ENCODE measurements at places on chromosomes 3 and 15.
A peak's percentile ranks its signal among the peaks of the same experiment; 100 is the strongest.

- no peak for DNase-seq
Measured at GRCh38 chr15:39501366-39502081, 79.4 kb upstream of the THBS1 start.

GRCh38 chr15:43008150-43008549, 87.6 kb upstream of the TTBK2 start:
- no peak for DNase-seq

GRCh38 chr3:197495499-197495898, 60.3 kb downstream of the BDH1 start:
- no peak for DNase-seq

DNA sequence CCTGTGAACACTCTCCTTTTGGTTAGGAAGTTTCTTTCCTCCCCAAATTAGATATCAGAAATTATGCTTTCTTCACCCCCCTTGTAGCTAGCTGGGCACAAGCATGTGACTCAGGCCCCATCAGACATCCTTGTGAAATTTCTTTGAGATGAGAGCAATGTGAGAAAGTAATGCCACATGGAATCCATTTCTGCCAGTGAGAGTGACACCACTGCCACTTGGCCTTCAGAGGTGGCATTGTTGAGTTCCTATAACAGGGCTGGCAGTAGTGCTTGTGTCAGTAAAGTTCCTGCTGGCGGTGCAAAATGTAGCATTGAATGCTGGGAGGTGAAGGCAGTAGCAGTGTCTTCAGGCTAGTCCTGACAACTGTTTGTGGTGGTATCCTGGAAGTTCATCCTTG, 80.7 kb upstream of the ZNF280D start:
- DNase-seq: no peak

- peak; percentile 14 for DNase-seq
Measured at GRCh38 chr3:142904639-142905436, 16.0 kb upstream of the PCOLCE2 start.

DNA sequence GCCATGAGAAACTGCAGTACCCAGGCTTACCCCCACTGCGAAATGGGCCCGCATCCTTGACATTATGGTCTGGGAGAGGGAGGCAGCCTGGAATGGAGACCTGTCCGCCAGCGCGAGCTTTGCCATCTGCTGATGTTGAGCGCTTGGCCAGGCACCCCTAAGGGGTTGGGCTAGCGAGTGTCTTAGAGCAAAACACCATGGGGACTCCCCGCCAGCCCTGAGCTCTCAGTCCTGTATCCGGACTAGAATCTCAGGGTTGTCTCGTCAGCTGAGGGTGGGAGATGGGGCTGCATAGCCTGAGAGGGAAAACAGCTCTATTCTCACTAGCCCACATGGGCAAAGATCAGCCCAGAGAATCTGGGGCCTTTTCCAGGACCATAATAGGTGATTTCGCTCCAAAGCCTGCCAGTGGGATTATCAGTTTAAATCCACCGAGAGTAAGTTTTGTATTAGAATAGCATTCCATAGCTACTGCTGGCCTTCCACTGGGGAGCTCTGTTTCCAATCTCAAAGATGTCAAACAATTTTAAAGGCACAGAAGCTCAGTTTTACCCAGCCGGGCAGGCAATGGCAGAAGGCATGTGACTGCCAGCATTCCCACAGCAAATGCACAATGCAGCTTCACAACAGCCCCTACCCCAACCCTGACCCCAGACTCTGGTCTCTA, 167.5 kb upstream of the TPM1 start:
- DNase-seq: no peak

DNA sequence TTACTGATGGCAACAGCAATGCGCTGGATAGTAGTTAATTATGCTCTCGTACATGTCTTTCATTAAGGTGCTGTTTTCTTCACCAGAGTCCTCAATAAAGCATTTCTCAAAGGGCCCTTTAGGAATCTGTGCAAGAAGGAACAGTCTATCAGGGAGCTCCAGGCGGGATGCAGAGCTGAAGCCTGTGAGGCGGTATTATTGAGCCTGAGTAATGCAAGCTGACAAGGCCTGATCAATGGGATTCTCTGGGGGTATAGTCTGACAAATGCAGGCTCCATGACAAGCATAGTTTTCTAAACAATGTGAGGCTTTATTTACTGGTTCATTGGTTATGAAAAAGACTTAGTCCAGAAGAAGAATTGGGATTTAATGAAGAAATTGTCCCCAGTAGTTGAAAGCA, 530.9 kb upstream of the CBLB start:
- no peak for DNase-seq

DNA sequence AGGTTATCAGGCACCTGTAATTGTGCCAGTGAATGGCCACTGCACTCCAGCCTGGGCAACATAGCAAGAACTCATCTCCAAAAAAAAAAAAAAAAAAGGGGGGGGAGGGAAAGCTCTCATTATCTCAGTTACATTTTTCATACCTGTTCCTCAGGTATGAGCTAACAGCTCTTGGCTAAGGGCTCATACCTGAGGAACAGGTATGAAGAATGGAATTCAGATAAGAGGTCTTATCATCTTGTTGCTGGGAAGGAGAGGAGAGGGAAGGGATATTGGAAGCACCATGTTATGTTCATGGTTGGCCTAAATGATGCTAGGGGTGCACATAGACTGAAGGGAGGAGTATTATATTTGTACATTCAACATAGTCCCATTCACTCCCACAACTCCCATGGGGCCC, 2.6 kb downstream of the SLC15A2 start:
- no peak for DNase-seq

- peak; percentile 11 for DNase-seq
Measured at GRCh38 chr3:130849091-130849552, 44.8 kb upstream of the ATP2C1 start.

DNA sequence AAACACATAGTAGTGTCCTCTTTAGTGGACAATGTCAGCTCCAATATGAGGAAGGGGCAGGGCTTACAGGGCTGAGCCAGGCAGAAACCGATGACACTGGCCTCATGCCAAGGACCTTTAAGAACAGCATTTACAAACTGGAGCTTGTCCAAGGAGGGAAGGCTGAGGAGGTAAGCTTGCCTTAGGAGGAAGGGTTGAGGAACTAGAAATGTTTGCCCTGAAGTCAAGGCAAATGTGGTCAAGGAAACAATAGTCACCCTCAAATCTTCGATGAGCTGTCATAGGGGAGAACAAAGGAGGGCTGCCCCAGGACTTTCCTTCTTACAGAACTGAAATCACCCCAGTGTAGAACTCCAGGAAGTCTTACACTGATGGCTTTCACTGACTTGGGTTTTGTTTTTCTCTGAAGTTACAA, 136.4 kb downstream of the LIPC start:
- no peak for DNase-seq

DNA sequence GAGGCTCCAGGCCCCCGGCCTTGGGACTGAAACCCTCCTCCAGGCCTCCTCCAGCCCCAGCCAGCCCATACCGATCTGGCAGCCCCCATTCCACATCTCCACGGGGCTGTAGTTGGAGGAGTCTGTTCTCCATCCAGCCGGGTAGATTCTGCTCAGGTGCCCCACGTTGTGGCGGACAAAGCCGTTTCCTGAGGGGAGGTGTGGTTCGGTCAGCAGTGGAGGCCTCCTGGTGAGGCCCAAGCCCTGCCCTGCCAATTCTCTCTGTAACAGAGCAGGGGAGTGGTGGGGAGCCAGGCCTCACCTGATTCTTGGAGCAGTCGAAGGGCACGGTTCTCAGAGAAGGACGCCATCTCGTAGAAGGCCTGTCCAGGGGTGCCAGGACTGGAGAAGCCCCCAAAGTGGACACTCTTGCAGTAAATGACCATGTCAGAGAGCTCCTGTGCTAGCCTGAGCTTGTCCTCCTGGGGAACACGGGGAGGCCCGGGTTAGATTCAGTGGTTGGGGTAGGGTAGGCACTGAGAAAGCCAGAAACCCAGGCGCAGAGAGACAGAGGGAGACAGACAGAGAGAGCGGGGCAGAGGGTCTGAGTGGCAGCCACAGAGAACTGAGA, 18.5 kb downstream of the VILL start:
- DNase-seq: no peak

GRCh38 chr3:13703071-13703470, 154.1 kb downstream of the FBLN2 start:
- no peak for DNase-seq

DNA sequence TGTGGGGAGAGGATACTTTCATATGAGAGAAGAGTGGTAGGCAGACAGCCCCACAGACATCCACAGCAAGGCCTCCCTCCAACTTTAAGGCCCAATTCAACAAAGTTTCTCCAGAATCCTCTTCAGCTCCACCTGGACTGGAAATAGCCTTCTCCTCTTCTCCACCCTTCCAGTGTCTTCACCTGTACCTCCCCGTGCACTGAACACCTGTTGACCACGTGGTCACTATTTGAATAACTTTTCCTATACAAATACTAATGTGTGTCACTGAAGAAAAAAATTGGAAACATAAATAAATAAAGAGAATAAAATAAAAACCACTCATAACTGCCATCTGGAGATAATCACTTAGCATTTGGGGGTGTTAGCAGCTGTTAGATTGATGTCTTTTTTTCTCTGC, 52.9 kb downstream of the CCNL1 start:
- DNase-seq: no peak

- no peak for DNase-seq
Measured at GRCh38 chr15:30670056-30670455, 44.1 kb downstream of the ARHGAP11B start.

DNA sequence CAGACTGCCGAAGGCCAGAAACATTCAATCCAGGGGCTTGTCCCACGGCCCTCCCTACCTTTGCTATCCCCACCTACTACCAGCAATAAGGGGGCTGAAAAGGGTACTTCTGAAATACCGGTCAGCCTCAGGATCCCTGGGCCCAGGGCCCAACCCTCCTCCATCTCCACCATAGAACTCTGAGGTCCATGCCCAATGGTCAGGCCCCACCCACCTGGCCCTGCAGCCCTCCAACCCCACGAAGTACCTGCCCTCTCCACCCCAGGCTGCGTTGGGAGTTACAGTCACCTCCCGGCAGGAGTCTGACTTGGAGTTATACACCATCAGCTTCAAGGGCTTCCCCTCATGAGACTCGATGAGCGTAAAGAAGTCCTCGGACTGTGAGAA, 6.9 kb downstream of the GORASP1 start:
- no peak for DNase-seq

GRCh38 chr15:90588427-90588826, 58.7 kb downstream of the CRTC3 start:
- DNase-seq: no peak

DNA sequence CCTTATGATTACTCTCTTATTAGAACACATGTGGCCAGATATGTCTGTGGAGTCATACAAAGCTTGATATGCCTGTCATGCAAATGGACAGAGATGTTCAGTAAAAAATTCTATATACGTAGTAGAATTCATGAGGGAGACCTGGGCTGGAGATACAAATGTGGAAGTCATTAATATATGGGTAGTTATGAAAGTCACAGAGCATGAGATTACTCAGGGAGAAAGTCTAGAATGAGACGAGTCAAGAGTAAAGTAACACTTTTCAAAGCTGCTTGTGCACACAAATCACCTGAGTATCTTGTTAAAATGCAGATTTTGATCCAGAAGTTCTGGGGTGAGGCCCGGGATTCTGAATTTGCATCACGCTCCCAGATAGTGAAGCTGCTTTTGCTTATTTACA, 28.4 kb downstream of the OXSM start:
- DNase-seq: no peak

DNA sequence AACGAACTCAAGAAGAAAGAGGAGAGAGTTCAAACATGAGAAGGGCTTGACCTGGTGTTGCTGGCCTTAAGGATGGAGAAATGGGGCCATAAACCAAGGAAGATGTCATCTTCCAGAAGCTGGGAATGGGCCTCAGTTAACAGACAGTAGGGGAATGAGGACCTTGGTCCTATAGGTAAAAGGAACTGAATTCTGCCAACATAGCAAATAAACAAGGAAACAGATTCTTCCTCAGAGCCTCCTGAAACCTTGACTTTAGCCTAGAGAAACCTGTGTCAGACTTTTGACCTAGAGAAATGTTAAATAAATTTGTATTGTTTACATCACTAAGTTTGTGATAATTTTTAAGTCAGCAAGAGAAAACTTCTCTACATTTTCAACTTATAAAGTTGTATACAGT, 336.8 kb downstream of the PLCL2 start:
- no peak for DNase-seq

- DNase-seq: no peak
Measured at GRCh38 chr15:47394286-47394809, 323.0 kb upstream of the SEMA6D start.

DNA sequence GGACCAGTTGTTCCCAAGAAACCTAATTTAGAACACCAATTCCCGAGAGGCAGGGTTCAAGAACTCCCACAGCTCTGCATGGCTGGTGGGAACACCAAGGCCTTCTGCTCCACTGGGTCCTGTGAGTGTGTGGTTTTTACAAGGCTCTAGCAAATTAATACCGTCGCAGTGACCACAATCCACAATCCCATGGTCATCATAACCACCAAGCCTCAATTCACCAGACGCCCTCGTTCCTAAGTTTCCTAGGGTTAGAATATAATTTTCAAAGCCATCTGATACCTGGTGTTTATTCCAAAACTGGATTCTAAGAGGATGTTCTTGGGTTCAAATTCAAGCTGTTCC, 114.9 kb upstream of the RPL32 start:
- no peak for DNase-seq

DNA sequence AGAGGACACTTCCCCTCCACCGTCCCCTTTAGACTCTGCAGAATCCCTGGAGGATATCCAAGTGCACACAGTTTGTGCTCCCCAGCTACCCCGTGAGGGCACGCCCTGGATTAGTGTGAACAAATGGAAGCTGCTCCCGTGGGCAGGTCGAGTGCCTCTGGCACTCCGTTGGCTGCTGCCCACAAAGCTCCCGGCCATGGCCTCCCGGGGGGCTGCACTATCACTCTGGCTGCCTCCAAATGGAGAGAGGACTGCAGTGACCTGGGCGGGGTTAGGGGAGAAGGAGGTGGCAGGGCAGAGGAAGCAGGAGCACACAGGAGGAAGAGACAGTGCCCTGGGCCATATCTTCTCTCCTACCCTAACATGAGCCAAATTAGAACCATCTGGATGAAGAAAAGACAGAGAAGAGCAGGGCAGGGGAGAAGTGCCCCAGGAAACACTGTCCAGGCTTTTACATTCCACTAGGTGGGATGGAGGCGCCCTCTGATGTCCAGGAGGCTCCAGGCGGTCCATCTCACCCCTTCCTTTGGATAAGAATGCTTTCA, 29.4 kb upstream of the ACAD9 start:
- DNase-seq: no peak

DNA sequence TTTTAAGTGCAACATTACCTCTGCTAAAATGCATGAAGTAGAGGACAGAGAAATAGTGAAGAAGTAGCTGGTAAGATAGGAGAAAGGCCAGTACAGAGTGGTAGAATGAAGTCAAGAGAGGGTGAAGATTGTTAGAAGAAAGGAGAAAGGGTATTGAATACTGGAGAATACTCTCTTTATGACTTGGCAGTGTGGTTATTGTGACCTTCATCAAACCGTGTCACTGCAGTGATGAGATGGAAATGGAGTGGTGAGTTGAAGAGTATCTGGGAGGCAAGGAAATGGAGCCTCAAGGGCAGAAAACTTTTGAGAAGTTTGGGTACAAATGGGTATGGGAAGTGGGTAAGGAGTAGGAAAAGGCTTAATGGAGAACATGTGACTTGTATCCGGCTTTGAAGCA, 24.7 kb downstream of the MINDY2 start:
- DNase-seq: peak; percentile 17
